ENCODE measurements at places on chromosomes 3 and 15. TPM values are rescaled to one million over a fixed set of nuclear protein-coding genes. Genes with fewer than 3 reads are reported as not detected.

The TMEM207 gene
- total RNA-seq = not detected

The FOXB1 gene
- total RNA-seq = 6.7 TPM

The CYP1A2 gene
- total RNA-seq = not detected

The ACAD11 gene
- total RNA-seq = 20.0 TPM

The ATP2B2 gene
- 1.7 TPM for total RNA-seq

The ACP3 gene
- 0.44 TPM for total RNA-seq

The WDR76 gene
- total RNA-seq = 4.8 TPM

The MAP6D1 gene
- 0.90 TPM for total RNA-seq

The SPINK8 gene
- total RNA-seq = not detected

The SACM1L gene
- total RNA-seq = 46.8 TPM

The GPX1 gene
- 374 TPM for total RNA-seq

The PLA2G4E gene
- total RNA-seq = not detected

The COL8A1 gene
- total RNA-seq = 5.6 TPM

The CYP11A1 gene
- total RNA-seq = 0.82 TPM

The OR5K2 gene
- not detected for total RNA-seq

The SYNPR gene
- total RNA-seq = not detected

The GPR171 gene
- not detected for total RNA-seq

The P2RY1 gene
- 106 TPM for total RNA-seq

The DNAJC19 gene
- 37.5 TPM for total RNA-seq

The ROBO2 gene
- total RNA-seq = 2.5 TPM

The ABHD10 gene
- total RNA-seq = 18.7 TPM

The UQCRC1 gene
- total RNA-seq = 165 TPM

The THRB gene
- 0.38 TPM for total RNA-seq

The CTXN2 gene
- 0.18 TPM for total RNA-seq

The CPA3 gene
- total RNA-seq = not detected

The CMTM7 gene
- total RNA-seq = 54.4 TPM

The TASOR gene
- 42.7 TPM for total RNA-seq

The PP2D1 gene
- not detected for total RNA-seq

The MAPKAPK3 gene
- total RNA-seq = 6.4 TPM

The CELSR3 gene
- 7.6 TPM for total RNA-seq

The MSL2 gene
- total RNA-seq = 44.7 TPM

The MAGEF1 gene
- total RNA-seq = 22.9 TPM

The NR1I2 gene
- total RNA-seq = 0.23 TPM

The GABRG3 gene
- total RNA-seq = 0.21 TPM

The CA12 gene
- 0.44 TPM for total RNA-seq

The ALDH1A2 gene
- total RNA-seq = 2.6 TPM

The TTLL13 gene
- not detected for total RNA-seq

The GP5 gene
- total RNA-seq = 0.23 TPM

The C3orf22 gene
- not detected for total RNA-seq

The LPP gene
- total RNA-seq = 181 TPM

The PLSCR2 gene
- not detected for total RNA-seq

The KCNH8 gene
- total RNA-seq = 1.3 TPM

The PAK6 gene
- 0.31 TPM for total RNA-seq

The CPN2 gene
- not detected for total RNA-seq

The TTC21A gene
- 41.7 TPM for total RNA-seq

The FAM81A gene
- total RNA-seq = 0.23 TPM

The ATG7 gene
- 30.6 TPM for total RNA-seq

The TBCCD1 gene
- 19.5 TPM for total RNA-seq

The RBP2 gene
- not detected for total RNA-seq

The CDCP1 gene
- total RNA-seq = 0.26 TPM

All from endothelial cell (in vitro differentiated cells).